ENCODE measurements at places on chromosomes 2 and 18.

DNA sequence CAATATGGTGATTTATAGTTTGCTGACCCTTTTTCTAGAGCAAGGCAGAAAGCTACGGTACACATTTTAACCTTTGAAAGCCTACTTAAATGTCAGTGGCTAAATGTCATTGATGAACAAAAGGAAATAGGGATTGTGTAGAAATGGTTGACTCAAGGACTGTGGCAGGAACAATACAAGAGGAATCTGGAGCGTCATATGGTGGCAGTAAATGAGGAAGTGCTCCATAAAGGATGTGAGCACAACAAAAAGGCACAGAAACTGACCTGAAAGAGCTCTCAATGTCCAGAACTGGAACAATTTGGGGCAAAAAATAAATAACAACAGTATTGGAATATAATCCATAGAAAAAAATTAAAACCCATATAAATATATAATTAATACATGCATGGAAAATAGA, 443.9 kb upstream of the VRK2 start:
- no peak for DNase-seq

DNA sequence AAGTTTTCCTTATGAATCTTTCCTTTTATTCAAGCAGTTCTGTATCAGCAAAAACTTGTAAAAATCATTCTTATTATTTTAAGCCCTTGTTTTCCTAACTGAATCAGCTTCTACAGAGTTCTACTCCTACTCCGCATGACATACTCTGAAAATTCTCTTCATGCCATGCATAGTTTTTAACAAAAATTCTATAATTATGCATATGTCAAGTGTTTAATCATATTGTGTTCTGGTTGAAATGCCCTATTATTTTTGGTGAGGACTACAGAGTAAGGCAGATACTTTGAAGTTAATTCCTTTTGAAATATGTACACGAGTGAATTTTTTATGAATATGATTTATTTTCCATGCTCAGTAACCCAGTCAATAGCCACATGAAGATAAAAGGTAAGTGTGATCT, 28.8 kb downstream of the ANKRD30B start:
- no peak for DNase-seq

GRCh38 chr2:152549423-152549822, 167.8 kb downstream of the PRPF40A start:
- DNase-seq, result no peak

GRCh38 chr2:121903037-121903689, 147.7 kb downstream of the TSN start:
- DNase-seq, result no peak

- peak; percentile 80 for DNase-seq
Observed at GRCh38 chr2:63834401-63834800, 7.3 kb upstream of the UGP2 start.

DNA sequence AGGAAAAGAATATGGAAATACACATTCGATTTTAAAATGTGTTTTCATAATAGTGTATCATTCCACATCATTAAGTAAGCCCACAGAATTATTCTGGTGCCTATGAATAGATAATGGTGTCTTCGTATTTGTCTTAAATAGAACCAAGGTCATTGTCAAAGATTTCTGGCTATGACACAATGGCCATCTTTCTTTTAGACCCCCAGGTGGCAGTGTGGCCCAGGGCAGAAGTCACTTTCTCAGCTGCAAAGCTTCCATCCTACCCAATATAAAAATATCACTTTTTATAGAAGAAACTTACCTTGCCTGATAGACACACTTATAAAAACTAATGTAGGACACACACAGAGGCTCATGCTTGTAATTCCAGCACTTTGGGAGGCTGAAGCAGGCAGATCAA, 57.5 kb downstream of the ZRANB3 start:
- DNase-seq, result peak; percentile 36

GRCh38 chr2:3769766-3770165, 66.4 kb downstream of the DCDC2C start:
- no peak for DNase-seq

DNA sequence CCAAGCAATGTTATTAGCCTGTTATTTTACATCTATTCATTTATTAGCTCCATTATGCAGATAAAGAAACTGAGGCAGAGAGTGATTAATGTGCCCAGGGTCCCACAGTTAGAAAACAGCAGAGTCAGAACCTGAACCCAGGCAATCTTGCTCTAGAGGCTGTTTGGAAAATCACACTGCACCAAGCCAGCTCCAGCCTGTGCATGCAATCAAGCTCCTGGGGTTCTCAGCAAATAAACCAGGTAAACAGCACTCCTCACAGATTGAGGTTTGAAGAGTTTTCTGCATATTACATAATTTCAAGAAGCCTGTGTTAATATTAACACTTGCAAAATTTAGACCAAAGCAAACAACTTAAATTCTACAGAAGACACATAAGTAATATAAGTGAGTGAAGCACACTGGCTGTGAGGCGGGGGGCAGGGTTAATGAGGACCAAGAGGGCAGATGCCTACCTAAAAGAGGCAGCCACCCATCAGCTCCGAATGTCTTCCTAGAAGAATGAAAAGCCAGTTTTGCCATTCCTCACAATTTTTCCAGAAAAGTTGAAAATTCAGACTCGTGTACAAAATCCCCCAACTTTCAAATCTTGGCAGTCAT, 35.4 kb downstream of the CACNB4 start:
- DNase-seq, result no peak

DNA sequence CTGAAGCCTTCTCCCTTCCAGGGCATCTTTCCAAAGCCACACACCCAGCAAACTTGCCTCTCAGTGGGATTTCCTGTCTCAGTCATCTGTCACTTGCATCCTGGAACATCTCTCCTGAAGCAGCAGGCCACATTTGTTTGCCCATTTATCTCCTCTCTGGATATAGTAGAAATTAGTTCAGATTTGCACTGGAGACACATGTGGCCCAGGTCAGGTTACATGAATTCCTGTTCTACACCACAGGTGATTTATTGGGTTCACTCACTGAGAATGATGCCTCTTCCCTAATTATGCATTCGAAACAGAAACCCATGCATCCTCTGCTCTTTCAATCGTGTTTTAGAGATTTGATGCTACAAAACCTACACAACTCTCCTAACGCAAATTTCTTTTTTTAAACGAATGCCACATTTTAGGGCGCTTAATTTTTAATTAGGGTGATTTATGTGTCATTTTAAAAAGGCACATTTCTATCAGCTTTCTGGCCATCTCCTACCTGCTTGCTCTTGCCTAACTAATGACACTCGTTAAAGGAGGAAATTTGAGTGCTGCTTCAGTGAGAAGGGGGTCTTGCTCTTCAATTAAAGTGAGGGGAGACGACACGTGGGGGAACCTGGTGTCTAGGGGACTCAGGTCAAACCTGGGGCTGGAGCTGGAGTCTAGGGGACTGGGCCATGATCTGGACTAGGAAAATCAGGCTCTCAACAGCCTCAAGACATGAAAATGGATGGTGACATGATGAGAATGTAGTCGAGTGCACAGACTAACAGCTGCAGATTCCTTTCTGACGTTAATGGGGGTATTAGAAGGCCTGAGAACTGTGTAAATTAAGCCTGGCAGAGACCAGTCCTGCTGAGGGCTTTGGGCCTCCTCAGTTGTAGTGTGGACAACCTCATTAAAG, 221.4 kb downstream of the CLIP4 start:
- DNase-seq, result peak; percentile 28

DNA sequence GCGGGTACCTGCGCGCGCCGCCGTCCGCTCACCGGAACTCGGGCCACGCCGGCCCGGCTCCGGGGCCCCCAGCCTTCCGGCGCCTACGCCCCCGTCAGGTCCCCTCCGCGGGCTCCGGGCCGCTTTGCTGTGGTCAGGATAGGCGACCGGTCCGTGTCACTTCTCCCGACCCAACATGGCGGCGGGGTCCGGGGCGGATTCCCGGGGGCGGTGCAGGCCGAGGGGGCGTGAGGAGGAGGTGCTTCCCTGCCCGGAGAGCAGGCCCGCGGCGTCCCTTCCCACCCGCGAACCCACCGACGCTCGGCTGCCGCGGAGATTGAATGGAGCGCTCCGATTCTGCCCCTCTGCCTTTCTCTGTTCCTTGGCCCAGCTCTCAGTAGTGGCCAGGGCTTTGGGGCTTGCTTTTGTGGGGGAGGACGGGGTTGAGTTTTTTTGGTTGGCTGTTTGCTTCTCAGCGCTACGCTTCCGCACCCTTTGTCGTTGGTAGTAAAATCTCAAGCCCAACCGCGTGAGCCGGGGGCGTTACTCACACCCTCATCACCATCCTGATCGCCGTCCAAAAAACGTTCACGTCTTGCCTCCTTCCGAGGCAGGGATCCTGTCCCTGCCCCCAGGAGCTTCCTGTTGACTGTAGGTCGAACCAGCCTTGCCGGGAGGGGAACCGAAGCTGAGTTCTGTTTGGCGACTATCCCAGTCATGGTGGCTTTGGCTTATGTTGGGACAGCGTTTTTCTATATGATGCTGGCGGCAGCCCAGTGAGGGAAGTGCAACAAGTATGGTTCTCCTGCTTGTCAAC, 532 bp upstream of the YES1 start:
- peak; percentile 59 for DNase-seq

DNA sequence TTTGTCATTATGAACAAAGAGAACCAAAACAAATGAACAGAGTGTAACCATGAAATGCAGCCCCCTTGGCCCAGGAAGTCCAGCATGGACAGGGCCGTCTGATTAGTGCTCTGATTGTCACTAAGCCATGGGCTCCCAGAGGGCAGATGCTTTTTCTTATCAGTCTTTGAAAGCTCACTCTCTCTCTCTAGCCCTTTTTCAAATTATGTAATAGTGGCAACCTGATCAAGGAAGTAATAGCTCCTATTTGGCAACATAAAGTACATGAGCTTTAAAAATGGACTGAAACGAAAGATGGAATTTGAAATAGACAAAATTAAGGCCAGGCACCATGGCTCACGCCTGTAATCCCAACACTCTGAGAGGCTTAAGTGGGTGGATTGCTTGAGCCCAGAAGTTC, 32.4 kb upstream of the EPG5 start:
- DNase-seq, result no peak

- no peak for DNase-seq
Observed at GRCh38 chr2:47300081-47300480, 102.9 kb upstream of the MSH2 start.

DNA sequence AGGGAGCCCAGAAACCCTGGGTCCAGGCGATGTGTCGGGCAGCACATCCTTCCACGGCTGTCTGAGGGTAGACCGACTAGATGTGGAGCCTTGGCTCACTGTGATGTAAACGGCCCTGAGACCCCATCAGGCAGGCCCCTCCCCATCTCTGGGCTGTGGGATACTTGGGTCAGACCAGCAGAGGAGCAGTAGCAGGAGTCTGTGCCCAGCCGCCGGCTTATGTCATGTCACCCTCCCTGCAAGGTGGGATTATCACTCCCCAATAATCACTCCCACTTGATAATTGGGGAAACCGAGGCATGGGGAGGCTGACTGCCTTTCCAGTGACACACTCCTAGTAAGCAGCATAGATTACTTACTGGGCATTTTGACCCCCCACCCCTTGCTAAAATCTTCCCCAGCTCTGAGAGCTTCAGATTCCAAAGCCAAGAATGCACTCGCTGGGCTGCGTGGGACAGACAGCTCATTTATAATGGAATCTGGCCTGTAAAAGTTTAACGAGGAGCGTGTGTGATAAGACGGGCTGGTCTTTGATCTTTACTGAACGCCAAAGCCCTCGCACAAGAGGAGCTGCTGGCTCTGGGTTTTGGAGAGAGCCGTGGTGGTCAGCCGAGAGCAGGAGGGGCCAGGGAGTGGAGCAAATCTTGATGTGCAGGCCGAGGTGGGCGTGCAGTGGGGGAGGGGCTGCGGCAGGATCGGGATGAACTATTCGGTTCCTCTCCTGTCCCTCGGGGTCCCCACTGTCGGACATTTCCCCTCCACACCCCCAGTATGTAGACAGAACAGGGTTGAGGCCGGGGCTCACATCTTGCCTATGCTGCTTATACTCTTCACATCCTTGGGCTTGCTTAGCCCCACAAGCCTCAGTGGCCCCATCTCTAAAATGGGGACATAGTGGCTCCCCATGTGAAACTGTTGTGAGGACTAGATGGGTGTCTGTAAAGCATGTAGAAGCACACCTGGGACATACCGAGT, 200.0 kb downstream of the GLI2 start:
- DNase-seq, result no peak

DNA sequence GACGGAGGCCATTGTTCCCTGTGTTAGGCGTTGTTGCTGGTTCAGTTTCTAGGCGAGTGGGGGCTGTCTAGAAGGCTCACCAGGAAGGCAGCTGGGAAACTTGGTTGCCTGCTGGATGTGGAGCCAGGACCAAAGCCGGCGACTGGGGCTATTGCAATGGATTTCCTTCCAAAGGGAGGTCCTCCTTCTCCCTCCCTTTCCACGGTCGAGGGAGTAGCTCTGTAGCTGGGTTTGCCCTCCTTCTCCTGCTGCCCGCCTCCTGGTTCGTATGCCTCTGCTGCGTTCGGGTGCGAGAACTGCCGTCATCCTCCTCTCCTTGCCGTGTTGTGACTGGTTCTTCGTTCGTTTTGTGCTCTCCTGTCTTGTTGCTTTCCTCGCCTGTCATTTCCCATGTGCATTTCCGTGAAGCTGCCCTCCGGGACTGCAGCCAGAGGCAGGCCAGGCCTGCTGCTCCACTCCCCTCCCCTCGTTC, 203.4 kb downstream of the NEDD4L start:
- DNase-seq, result no peak

DNA sequence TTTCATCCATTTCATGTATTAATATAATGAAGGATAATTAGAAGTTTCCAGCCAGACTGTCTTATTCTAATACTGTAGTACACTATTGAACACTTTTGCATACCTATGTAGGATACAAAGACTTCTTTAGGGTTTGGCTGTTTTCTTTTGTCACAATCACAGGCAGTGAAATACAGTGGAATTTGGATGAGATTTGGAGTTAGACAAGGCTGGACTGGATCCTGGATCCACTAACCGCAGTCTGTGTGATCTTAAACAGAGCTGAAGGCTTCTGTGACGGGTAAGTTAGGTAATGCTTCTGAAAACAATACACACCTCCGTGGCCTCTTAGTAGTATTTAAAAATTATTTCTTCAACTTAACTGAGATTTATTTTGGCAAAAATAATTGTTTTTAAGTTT, 1128.6 kb upstream of the CDH2 start:
- no peak for DNase-seq

- DNase-seq, result no peak
Observed at GRCh38 chr2:163801486-163801885, 65.7 kb upstream of the FIGN start.

GRCh38 chr18:10414293-10414842, 40.1 kb upstream of the APCDD1 start:
- DNase-seq, result no peak

GRCh38 chr2:39947294-39948015, 168.4 kb upstream of the THUMPD2 start:
- no peak for DNase-seq

GRCh38 chr18:44602380-44602779, 78.3 kb upstream of the SETBP1 start:
- no peak for DNase-seq
